ENCODE measurements at places on chromosomes 3 and 15.
A peak's percentile ranks its signal among the peaks of the same experiment; 100 is the strongest.

GRCh38 chr3:96813820-96814650, at the start of gene EPHA6:
EPHA6 (plus strand) TSS chr3:96814594.
- DNase-seq, result no peak

DNA sequence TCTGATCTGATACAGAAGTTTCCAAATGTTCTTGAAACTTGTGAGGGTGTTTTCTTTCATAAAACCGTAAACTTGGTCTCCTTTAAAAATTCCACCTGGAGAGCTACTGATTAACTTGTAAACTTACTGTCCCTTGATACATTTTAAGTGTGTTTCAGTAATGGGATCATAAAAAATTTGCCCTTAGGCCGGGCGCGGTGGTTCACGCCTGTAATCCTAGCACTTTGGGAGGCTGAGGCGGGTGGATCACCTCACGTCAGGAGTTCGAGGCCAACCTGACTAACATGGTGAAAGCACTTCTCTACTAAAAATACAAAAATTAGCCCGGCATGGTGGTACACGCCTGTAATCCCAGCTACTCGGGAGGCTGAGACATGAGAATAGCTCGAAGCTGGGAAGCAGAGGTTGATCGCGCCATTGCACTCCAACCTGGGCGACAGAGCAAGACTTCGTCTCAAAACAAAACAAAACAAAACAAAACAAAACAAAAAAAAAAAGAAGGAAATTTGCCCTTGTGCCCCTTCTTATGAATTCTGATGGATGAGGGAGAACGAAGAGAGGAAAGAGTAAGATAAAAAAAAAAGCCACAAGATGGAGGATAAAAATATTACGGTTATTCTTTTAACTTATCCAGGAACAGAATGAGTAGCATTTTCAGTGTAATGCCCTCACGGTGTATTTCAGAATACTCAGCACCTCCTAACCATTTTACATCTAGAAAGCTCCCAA, 32.1 kb upstream of the AP4E1 start:
- DNase-seq, result no peak

DNA sequence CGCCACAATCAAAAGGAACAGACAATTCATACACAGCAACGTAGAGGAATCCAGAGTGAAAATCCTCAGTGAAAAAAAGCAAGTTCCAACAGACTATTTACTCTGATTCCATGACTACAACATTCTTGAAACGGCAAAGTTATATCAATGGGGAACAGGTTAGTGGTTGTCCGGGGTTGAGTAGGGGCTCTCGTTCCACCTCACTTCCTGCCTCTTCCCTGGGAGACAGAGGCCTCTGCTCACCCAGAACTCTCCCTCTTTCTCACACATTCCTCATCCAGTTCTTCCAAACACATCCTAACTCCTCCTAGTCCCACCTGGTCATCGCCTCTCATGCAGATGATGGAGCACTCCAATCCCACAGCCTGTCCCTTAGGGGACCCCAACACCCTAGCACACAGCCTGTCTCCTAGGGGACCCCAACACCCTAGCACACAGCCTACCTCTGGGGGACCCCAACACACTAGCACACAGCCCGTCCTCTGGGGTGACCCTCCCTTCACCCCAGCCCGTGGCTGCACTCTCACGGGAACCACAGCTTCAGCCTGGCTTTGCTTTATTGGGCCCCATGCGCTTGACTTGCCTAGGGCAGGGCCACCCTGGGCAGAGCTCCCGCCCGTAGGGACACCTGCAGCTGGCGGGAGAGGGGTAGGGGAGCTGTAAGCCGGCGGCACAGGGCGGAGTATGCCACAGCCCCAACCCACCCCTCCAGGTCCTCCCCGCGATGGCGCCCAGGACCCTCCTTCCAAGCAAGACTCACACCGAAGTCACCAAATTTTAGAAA, 5.2 kb downstream of the OCA2 start:
- DNase-seq, result no peak

DNA sequence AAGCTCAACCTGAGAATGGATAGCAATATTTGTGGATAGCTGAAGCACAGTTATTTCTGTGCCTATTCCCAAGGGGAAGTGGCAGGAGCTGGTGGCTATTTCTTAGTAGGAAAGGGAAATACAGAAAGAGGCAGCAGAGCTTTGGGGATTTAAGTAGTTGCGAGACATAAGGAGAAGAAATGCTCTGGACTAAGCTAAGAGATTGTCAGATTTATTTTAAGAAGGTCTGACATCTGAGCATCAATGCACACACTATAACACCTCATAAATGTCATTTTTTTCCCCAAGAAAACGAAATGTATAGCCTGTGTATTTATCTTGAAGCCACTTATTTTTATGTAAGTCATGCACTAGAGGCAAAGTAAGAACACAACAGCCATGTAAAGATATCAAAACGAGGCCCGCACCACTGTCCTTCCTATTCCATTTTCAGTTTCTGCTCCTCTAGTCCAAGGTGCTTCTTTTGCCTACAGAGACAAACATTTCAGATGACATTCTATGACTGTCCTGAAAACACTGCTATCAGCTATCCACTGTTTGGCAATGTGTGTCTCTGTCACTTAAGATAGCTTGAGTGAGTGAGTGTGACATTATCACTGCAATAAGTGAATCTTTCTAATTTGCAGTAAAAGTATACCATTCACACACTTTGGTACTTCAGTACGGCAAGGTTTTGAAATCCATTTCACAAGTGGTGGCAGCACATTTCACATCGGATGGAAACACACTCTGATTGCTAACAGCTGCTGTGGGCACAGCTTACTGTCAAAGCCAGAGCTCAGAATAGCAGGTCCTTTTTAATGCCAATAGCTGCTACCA, 62.7 kb upstream of the ICE2 start:
- DNase-seq, result no peak

DNA sequence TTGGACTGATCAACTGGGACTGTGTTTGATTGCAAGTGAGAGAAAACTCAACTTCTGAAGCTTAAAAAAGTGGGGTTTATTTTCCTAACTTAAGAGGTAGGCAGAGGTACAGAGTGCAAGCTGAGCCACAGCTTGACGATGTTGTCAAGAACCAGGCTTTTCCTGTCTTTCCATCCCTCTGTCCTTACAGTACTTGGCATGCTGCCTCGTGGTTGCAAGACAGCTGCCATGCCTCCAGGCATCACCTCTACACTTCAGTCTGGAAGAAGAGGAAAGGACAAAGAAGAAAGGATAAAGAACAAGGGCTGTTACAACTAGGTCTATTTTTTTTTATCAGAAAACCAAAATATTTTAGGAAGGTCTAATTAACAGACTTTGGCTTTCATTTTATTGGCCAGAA, 51.8 kb upstream of the GALNT15 start:
- no peak for DNase-seq

GRCh38 chr3:27114684-27115083, 254.5 kb downstream of the NEK10 start:
- DNase-seq, result no peak

DNA sequence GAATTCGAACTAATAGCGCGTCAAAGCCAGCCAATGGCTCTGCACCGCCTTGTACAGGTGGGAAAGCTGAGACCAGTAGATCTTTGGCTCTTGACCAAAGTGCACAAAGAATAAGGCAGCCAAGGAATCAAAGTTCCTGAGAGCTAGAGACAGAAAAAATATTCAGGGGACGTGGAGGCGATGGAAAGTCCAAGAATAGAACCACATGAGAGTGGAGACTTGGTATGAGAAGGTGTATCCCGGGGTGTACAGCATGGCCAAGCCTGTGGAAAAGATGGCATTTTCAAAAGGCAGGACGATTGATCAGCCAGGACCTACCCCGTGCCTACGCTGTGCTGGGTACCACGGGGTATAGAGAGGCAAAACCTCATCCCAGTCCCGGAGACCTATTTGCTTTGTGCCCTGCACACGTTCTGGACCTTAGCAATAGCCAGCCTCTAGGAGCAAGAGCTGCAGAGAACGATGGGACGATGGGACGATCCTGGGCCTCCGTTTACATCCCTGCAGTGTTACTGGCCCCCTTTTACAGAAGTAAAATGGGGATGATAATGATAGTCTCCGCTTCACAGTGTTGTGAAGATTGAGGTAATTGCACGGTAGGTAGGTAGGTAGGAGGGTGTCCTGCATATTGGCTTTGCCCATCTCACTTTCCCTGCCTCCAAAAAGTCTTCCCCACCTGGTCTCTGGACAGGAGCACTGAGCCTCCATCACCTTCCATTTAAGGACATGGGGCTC, 583 bp upstream of the RBSN start:
- DNase-seq, result no peak

DNA sequence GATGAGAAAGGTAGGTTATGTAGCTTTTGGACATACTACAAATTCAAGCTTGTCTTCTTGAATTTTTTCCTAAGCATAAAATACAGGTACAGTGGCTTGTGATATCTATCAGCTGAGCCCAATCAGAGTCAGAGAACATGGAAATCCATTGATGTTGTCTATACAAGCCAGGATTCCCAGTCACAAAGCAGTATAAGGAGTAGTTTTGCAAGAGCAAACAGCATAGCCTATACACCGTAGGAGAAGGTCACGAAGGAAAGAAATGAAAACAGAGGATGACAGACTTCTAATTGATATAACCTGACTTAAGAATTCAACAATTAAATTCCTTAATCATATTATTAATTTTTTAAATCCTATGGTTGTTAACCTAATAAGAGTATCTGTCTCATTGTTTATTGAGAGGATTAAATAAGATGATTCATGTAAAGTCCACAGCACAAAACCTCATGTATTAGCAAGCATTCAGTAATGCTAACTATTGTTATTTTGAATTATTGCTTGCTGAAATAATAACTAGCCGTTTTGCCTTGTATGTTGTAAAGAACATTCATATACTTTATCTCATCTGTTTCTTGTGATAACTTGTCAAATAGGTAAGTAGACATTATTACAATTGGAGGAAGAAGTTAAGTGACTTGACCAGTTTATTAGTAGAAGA, 276.6 kb upstream of the ZPLD1 start:
- no peak for DNase-seq

DNA sequence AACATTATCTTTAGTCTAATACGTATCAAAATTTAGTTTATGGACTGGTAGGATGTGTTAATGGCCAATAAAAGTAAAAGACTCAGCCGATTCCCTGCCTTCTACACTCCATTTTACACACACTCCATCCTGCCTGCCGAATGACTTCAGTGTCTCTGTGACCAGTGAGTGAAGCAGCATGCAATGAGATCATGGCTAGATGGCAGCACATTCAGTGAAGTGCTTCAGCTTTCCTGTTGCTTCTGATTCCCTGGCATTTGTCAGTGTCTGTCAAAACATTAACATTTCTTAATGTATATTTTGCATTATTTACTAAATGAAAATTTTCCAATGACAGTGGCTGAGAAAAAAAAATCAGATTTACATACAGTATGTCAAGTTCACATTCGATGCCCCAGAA, 412.0 kb downstream of the FHIT start:
- DNase-seq, result peak; percentile 61

DNA sequence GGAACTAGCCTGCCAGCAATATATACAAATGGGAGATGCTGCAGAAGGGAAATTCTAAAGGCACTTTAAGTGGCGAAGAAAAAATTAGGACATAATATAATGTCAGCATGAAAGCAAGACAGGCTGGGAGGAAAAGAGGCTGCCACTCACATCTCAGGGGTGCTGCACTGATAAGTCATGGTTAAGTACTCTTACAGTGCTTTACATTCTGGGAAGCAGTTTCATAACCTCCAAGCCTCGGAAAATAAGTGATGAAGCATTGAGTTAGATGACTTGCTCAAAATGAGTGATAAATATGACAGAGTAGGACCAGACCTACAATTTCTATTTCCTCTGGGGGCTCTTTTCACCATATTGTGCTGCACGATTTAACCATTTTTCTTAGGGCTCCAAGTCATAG, 109.0 kb downstream of the HERC1 start:
- no peak for DNase-seq

GRCh38 chr3:177448987-177449359, 251.7 kb upstream of the TBL1XR1 start:
- no peak for DNase-seq

DNA sequence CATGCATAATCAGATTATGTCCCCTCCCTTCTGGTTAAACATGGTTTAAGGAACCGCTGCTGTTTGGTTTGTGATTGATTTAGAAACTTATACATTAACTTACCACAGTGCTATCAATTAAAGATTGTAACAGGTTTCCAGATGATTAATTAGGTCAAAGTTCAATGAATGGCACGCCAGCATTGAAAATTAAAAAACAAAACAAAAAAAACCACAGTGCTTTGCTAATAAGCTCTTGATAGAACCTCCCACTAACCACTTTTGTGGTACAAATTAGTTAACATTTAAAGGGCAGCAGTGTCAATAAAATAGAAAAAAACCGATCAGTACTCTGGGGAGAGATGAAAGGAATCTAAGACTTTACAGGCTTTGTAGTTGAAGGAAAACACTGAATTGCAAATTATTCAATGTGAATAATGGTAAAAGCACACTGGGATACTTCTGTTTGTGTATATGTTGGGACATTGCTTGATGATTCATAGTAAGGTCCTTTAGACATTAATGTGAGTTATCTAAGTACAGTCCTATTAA, 7.6 kb upstream of the C3orf38 start:
- DNase-seq, result no peak

GRCh38 chr3:48929358-48930035, 10.9 kb downstream of the ARIH2 start:
- DNase-seq, result no peak

- DNase-seq, result no peak
Measured at GRCh38 chr15:81747026-81747425, 298.8 kb downstream of the MEX3B start.

DNA sequence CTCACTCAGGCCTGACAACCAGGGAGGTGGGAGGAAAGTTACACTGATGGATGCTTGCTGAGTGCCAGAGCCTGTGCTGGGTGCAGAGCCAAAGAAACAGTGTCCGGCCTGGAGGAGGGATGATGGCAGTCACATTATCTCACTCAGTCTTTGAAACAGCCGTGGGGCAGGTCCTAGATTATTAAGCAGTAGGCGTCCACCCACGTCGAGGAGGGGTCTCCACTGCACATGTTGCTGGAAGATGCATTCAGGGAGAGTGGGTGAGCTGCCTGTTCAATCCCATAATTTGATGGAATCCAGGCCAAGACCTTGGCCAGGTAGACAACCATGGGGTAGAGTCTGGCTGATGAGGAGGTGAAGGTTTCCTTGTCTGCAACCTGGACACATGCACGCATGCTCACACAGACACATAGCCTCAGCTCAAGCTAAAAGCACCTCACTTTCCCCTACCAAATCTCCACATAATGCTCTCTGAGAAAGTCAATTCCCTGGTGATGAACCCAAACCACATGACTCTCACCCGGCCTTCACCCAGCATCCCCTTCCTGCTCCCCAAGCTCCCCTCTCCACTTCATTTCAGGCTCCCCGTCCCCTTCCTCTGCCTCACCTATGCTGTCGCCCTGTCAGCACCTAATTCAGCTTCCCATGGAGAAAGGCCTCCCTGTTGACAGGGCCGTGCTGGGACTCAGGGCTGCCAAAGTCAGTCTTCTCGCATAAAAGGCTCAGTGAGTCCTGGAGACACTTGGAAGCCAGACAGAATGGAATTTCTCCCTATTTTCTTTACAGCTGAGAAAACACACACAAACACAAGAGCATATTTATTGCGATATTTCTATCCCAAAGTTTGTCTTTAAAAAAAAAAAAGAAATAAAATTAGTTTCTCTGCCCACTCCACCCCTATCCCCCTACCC, 29.8 kb downstream of the ACAN start:
- DNase-seq, result no peak

Measured in spinal cord (tissue), 10 donors.